NCI-H2081 (cell line): ENCODE measurements at places on chromosomes 11 and 22.

GRCh38 chr11:36540998-36541397, 26.8 kb upstream of the RAG1 start:
- DNase-seq, result peak; percentile 22

- no peak for DNase-seq
Observed at GRCh38 chr11:324156-324555, 3.5 kb upstream of the IFITM3 start.

DNA sequence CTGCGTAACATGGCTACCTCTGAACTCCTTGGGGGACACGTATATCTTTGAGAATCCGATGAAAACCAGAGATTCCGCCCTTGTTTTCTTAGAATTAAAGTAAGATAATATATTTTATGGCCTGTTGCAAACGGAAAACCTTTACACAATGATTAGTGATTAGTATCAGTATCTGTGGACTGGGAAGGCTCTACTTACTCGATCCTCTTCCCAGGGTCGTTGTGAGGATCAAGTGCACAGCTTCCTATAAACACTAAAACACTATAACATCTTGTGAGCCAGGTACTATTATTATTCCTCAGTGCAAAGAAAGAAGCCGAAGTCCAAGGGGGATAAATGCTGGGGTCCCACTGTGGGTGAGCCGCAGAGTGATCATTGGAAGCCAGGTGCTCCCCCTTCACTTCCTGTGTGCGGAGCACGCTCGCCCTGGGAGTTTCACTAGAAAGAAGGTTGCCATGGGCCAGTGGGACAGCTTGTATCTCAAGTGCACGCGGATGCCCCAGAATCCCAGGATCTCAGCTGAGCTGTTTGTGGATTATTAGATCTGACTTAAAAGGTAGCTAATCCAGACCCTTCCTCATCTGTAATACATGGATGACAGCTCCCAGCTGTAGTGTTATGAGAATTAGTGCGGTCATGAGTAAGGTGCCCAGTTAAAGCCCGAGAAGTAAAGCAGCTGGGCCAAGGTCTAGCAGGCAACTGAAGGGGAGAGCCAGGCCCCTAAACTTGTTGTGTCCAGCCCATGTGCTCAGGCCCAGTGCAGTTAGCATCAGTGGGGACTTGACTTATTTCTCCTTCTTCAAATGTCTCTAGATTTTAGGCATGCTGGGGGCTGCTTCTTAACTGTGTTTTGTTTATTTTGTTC, 839 bp downstream of the CBY1 start:
- peak; percentile 13 for DNase-seq

DNA sequence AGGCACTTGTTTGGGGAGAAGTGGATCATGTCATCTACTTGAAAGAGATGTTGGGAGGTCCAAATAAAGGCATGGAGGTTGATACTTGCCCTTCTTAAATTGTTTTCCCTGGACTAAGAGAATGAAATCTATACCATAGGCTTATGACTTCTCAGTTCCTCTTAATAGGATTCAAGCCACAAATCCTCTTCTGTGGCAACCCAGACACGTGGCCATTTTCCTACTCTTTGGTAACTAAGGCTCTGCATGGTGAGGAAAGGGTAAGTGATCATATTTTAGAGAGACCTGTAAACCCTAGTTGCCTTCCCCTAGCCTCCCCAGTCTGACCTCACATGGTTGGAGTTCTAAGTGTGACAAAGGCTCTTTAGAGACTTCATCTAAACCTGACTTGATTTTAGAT, 72.9 kb upstream of the CD44 start:
- no peak for DNase-seq
